Thoracic aorta (tissue), 2 donors: ENCODE measurements at places on chromosomes 7 and 10. TPM values are rescaled to one million over a fixed set of nuclear protein-coding genes. Genes with fewer than 3 reads are reported as not detected.

The HOXA4 gene
- 3.7 TPM for total RNA-seq

- no peak for DNase-seq
These were observed 274.0 kb upstream of the GLI3 start for GRCh38 chr7:42511027-42511426.

DNA sequence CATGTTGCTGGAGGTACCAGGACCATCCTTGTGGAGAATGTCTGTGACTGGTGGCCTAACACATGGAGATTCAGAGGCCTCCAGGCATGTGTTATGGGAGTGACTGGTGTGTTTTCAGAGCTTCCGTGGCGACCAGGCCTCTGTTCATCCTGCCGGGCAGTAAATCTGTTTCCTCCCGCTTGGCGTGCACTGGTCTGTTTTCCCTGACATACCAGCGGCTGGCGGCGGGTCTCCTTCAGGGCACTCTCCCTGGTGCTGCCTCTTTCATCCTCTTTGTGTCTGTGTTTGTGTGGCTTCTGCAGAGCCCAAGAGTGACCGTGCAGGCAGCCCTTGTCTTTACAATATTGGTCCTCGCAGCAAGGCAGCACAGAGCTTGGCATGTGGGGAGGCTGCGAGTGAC is 385.1 kb upstream of the MKI67 start:
- no peak for DNase-seq

- DNase-seq, result no peak
These were observed 28.4 kb downstream of the RBM20 start for GRCh38 chr10:110672580-110672919.

The PON1 gene
- total RNA-seq, result not detected
